ENCODE measurements at places on chromosomes 6 and 20. TPM values are rescaled to one million over a fixed set of nuclear protein-coding genes. Genes with fewer than 3 reads are reported as not detected.

The C6orf52 gene
- polyA plus RNA-seq: 0.64 TPM

The ARFGEF3 gene
- 0.42 TPM for polyA plus RNA-seq

The WFDC10B gene
- polyA plus RNA-seq: not detected

The ECT2L gene
- 0.24 TPM for polyA plus RNA-seq

The TRDN gene
- 169 TPM for polyA plus RNA-seq

The FERMT1 gene
- polyA plus RNA-seq: 1.0 TPM

The GUCA1A gene
- not detected for polyA plus RNA-seq

The VSX1 gene
- not detected for polyA plus RNA-seq

The BPIFB2 gene
- 0.10 TPM for polyA plus RNA-seq

The SLC12A5 gene
- 0.96 TPM for polyA plus RNA-seq

The C20orf144 gene
- 0.14 TPM for polyA plus RNA-seq

The ACSS1 gene
- 20.1 TPM for polyA plus RNA-seq

The GPR63 gene
- polyA plus RNA-seq: 3.8 TPM

The PPP1R18 gene
- 42.2 TPM for polyA plus RNA-seq

The KLHDC3 gene
- polyA plus RNA-seq: 210 TPM

The RAB5IF gene
- polyA plus RNA-seq: 48.2 TPM

The ULBP3 gene
- 1.5 TPM for polyA plus RNA-seq

The RNF182 gene
- polyA plus RNA-seq: 0.32 TPM

The ADGRF1 gene
- polyA plus RNA-seq: not detected

The TOMM6 gene
- 168 TPM for polyA plus RNA-seq

All from muscle of leg (tissue), 16 donors.